Activated CD8-positive, alpha-beta T cell treated with anti-CD3 and anti-CD28 coated beads, Interleukin-2, amount 10 ng/mL, durations not matched to agents 7 days and 5 days (primary cell): ENCODE measurements at places on chromosomes 12 and 14. TPM values are rescaled to one million over a fixed set of nuclear protein-coding genes. Genes with fewer than 3 reads are reported as not detected.
A peak's percentile ranks its signal among the peaks of the same experiment; 100 is the strongest.

Gene SERPINA5
- not detected for total RNA-seq

DNA sequence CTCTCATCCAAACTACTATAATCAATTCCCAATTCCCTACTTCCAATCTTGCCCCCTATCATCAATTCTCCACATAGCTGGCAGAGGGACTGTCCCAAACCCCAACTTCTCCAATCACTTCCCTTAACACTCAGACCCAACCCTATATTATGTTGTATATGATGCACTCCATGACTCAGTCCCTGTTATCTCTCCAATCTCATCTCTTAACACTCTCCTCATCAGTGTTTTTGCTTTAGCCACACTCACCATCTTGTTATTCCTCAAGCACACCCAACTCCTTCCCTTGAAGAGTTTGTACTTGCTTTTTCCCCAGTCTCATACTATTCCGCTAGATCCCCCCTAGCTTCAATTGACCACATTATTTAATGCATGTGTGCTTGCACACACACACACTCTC, 4.9 kb downstream of the RHOJ start:
- no peak overlapping the region for H3K4me3 ChIP-seq
- H3K36me3 ChIP-seq: no peaks in the 10 kb centered on the region
- H3K27ac ChIP-seq: no peak overlapping the region
- peaks cover 6% of the 10 kb centered on the region for H3K27me3 ChIP-seq
- H3K4me1 ChIP-seq: no peaks in the 10 kb centered on the region

Gene PPFIBP1
- 17.5 TPM for total RNA-seq

Gene SIX4
- not detected for total RNA-seq

Gene KCNA5
- total RNA-seq: not detected

DNA sequence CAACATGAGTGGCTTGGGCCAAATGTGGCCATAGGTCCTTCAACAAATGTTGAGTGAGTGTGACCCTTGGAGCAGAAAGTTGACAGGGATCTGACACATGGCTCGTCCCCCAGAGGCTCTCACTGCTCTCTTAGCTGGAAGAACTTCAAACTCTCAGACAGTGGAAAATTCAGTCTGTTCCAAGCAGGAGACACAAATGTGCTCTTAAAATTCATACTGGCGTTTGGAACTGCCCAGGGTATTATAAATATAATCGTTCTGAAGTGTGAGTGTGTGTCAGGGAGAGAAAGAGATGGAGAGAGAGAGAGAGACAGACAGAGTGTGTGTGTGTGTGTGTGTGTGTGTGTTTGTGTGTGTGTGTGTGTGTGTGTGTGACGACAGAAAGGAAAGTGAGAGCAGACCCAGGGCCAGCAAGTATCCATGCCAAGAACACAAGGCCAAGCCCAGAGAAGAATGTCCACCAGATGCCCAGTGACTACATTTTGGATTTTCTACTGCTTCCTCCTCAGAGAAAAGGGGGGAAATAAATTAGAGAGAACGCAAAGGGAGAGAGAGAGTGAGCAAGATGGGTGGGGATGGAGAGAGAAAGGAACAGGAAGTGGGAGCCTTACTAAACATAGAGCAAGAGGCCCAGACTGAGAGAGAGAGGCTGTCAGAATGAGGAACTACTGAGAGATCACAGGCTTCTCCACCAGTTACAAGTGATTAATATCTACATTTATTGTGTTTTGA, 193.6 kb upstream of the NUDT4 start:
- peak; percentile 26 for DNase-seq
- H3K27me3 ChIP-seq: no peaks in the 10 kb centered on the region
- H3K27ac ChIP-seq: peak overlapping the region; percentile 89
- H3K4me1 ChIP-seq: peaks cover 19% of the 10 kb centered on the region

DNA sequence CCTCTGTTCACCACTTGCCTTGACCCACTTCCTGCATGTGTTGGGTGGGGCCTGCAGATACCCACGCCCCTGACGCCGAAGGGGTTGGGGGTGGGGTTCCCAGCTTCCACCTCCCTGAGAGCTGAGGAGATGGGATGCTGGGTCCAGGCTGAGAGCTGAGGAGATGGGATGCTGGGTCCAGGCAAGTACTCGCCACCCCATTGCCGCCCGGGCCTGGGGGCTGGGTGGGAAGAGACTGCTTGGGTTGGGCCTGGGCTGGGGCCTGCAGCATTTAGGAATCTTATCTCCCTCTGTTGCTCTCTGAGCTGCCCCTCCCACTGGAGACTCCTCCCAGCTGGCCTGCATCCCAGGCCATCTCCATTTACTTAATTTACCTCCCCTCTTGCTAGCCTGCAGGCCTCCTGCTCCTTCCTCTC, 17.4 kb downstream of the TEAD4 start:
- no peaks in the 10 kb centered on the region for H3K4me1 ChIP-seq
- no peak overlapping the region for H3K27ac ChIP-seq
- no peaks in the 10 kb centered on the region for H3K36me3 ChIP-seq
- DNase-seq: no peak
- no peaks in the 10 kb centered on the region for H3K27me3 ChIP-seq

GRCh38 chr12:2301531-2302461, 249.0 kb downstream of the CACNA1C start:
- no peak overlapping the region for H3K4me3 ChIP-seq
- H3K36me3 ChIP-seq: no peaks in the 10 kb centered on the region
- no peak for DNase-seq
- no peaks in the 10 kb centered on the region for H3K27me3 ChIP-seq
- no peak overlapping the region for H3K27ac ChIP-seq

DNA sequence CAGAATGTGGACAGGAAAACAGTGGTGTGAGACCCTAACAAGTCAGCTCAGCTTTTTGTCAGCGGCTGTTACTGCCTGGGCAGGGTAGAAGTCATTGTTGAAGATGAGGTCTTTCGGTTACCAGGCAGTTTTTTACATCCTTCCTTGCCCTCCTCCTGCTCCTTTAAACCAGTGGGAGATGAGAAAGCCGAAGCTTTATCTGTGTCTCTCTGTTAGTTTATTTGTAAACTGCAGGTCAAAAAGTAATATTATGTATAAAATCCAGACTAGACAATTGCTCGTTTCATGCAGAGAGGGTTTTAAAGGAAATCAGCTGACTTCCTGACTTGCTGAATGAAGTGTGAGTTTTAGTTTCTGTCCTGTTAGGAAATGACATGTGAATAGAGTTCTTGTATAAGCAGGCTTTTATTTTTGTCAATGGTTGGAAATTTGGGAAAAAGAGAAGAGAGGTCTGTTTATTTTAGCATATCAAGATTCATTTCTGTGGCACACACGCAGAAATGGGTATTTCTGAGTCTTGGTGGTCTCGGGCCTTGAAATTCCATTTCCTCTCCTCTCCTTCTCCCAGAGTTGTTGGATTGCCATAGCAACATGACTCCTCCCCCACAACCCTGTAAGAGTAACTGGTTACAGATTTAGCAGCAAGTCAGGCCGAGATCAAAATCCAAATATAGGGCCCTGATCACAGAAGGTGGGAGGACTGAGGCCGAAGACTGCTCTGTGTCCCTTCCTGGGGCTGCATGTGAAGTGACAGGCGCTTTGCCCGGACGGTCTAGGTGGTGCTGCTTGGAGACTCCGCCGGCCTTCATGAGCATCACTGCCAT, 60.8 kb downstream of the SAMD4A start:
- H3K36me3 ChIP-seq: peaks cover 7% of the 10 kb centered on the region
- peak overlapping the region; percentile 90 for H3K27ac ChIP-seq
- no peaks in the 10 kb centered on the region for H3K27me3 ChIP-seq
- peaks cover 44% of the 10 kb centered on the region for H3K4me1 ChIP-seq
- peak; percentile 61 for DNase-seq

DNA sequence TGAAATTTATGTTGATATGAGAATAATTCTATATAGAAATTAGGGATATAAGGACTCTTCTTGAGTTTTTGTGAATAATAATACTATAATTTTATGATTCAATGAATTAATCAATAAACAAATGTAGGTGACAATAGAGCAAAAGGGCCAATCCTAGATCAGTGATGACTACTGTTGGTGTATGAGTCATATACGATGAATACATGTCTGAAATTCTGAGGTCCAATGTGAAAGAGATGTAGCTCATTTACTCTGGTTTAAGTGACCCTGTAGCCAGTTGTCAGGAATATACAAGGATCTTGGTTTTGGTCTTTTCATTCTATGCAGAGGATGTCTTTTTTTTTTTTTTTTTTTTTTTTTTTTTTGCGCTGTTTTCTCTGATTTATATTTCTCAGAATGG, 72.1 kb upstream of the RTL1 start:
- peaks cover 3% of the 10 kb centered on the region for H3K27me3 ChIP-seq
- H3K4me3 ChIP-seq: no peak overlapping the region
- H3K36me3 ChIP-seq: no peaks in the 10 kb centered on the region
- DNase-seq: no peak

DNA sequence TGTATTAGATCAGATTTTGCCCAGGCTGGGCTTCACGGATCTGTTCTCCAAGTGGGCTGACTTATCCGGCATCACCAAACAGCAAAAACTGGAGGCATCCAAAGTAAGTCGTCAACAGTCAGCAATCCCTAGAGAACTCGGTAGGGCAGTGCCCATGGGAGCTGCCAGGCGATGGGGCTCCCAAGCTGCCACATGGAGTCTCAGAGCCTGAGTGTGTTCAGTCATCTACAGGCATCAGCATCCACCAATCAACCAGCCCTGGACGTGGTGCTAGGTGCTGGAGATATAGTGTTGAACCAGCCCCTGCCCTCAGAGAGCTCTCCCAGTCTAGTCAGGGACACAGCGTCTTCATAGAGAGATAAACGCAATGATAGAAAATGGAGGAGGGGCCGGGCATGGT, 6.9 kb downstream of the SERPINA4 start:
- H3K36me3 ChIP-seq: no peaks in the 10 kb centered on the region
- H3K27me3 ChIP-seq: no peaks in the 10 kb centered on the region
- H3K4me1 ChIP-seq: no peaks in the 10 kb centered on the region
- H3K27ac ChIP-seq: no peak overlapping the region
- DNase-seq: no peak

- no peak overlapping the region for H3K27ac ChIP-seq
- H3K27me3 ChIP-seq: peaks cover 9% of the 10 kb centered on the region
- DNase-seq: no peak
These were observed 97.8 kb upstream of the PCED1B start for GRCh38 chr12:46981622-46982021.

DNA sequence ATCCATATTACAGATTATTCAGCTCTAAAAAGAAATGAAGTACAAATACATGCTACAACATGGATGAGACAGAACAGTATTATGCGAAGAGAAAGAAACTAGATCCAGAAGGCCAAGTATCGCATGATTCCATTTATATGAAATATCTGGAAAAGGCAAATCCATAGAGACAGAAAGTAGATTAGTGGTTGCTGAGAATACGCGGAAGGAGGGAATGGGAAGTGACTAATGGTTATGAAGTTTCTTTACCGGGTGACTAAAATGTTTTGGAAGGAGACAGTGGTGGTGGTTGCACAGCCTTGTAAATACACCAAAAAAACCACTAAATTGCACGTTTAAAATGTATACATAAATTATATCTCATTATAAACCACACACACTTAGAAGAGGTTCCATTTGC, 12.5 kb downstream of the PRDM4 start:
- no peaks in the 10 kb centered on the region for H3K27me3 ChIP-seq
- no peak for DNase-seq
- H3K4me1 ChIP-seq: no peaks in the 10 kb centered on the region
- no peak overlapping the region for H3K27ac ChIP-seq

Gene NR1H4
- not detected for total RNA-seq

DNA sequence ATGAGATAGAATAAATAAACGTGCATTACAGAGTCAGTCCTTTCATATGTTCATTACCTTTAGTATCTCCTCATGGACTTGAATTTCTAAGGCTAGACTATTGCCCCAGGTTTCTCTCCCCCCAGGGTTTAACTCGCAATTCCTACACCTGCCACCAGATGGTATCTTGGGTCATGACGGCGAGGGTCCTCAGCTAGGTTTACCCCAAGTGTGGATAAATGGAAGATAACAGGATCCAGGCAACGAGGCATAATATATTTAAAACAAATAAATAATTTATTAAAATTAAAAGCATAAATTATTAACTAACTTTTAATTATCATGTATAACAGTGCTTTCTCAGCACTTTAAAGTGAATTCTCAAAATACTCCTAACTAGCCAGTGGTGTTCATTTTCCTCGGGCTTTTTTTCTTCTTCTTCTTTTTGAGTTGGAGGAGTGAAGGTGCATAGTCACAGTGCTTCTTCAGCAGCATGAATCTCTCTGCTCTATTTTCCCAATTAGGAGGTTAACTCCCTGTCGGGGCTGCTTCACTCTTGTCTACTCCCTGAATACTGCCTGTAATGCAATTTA, 243.5 kb upstream of the CAND1 start:
- no peak overlapping the region for H3K27ac ChIP-seq
- peaks cover 2% of the 10 kb centered on the region for H3K27me3 ChIP-seq
- H3K4me1 ChIP-seq: no peaks in the 10 kb centered on the region
- no peaks in the 10 kb centered on the region for H3K36me3 ChIP-seq
- DNase-seq: peak; percentile 55
- no peak overlapping the region for H3K4me3 ChIP-seq

GRCh38 chr12:117036046-117036445, 63.2 kb downstream of the TESC start:
- H3K4me3 ChIP-seq: no peak overlapping the region
- H3K27ac ChIP-seq: no peak overlapping the region
- no peaks in the 10 kb centered on the region for H3K27me3 ChIP-seq
- H3K4me1 ChIP-seq: peaks cover 8% of the 10 kb centered on the region
- no peak for DNase-seq

DNA sequence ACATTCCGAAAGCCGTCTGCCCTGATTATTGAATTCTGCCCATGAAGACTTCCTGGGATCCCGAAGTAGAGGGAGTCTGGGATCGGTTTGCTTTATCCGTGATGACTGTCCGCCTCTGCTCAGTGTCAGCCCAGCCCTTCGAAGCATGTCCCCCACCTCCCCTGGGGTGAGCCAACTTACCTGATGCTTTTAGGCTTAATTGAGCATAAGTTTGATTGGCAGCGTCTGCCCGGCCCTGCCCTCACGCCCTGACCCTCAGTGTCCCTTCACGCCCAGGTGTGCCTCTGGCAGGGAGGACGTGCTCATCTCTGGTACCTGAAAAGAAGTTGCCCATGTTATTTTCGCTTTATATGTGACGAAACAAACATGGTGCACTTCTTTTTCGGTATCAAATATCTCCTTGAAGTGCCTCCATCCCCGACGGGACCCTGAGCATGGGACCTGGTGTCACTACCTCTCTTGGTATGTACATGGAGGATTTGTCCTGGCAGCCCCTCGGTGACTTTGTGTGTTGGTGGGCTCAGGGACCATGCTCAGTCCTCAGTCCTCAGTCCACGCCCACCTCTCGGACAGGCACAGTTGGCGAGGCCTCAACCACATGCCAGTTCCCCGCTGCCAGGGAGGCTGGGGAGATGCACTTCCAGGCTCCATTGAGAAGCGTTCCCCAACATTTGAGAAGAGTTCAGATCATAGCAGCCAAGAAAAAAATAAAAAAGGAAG, 130.1 kb upstream of the RTL1 start:
- H3K36me3 ChIP-seq: no peaks in the 10 kb centered on the region
- H3K27me3 ChIP-seq: no peaks in the 10 kb centered on the region
- H3K4me1 ChIP-seq: no peaks in the 10 kb centered on the region
- H3K4me3 ChIP-seq: no peak overlapping the region

Gene CLEC2A
- not detected for total RNA-seq

Gene SMCO2
- total RNA-seq: not detected
